Right kidney (tissue), 9 donors: ENCODE measurements at places on chromosomes 1 and 21.

DNA sequence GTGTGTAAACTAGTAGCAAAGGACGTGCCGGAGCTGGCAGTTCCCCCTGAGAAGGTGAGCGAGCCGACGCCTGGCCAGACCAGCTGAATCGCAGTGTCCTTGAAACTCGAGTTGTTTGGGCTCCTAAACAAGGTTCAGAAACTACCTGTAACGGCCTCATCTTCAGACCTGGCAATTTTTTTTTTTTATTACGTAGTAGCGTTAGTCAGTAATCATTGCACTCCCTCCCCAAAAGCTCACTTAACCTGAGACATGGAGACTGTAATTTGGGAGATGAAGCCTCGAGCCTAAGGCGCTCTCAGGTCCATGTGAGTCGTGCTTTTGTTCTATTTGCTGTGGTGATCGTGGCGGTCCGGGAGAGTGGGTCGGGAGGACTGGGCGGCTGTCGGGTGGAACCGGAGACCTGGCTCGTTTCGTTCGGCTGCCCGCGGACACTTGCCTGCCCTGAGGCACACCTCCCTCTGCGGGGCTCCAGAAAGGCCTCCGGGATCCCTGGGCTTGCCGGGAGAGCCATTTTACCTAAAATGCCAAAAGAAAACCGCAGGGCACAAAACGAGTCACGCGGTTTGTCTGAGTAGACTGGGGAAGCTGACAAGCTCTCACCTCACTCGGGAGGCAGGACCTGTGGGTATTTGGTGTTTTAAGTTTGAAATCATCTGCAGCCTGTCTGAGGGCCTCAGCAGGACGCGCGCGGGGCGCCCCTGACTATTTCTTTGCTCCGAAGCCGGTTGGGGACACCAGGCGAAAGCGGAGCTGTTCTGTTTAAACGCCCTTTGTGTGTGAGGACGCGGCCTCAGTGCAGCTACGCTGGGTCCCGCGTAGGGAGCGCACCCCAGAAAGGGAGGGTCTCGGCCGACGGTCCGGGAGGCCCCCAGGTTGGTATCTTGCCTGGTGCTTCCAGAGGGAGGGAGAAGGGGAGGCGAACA, 722 bp downstream of the LHX8 start:
- peak; percentile 79 for DNase-seq

DNA sequence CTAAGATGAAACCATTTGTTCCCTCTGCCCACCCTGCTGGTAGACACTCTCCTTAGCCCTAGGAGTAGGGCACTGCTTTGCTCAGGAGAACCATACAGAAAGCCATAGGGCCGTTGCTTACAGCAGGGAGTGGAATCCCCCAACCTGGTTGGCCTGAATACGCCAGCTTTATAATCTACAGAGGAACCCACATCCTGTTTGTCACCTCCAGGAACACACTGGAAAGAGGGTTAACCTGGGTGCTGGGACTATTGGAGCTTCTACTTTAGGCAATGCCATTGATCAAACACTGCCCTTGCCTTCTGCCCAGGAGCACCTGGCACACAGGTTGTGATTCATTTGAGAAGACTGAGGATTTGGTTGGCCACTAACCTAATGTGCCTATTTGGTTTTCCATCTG, 124.8 kb downstream of the TNR start:
- DNase-seq, result no peak

- no peak for DNase-seq
Observed at GRCh38 chr1:18217398-18218043, 109.9 kb downstream of the IGSF21 start.

- DNase-seq, result no peak
Observed at GRCh38 chr1:91727763-91728162, 158.2 kb downstream of the TGFBR3 start.

GRCh38 chr21:17467392-17467791, 45.5 kb upstream of the CXADR start:
- peak; percentile 36 for DNase-seq

DNA sequence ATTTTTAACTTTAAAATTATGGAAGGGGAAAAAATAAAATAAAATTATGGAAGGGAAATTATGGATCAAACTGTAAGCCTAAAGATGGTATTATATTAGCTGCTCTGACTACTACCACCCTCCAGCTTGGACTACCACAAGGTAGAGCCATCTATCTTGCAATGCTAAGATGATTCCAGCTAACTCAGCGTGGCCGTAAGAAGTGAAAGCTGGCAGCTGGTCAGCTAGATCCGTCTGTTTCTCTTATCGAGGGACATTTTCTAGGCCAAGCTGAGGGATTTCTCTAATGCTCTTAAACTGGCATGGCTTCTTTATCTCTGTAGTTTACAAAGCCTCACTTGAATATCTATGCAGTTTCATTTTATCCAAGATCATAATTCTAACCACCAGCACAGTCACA, 31.5 kb downstream of the LYST start:
- no peak for DNase-seq

- no peak for DNase-seq
Observed at GRCh38 chr1:162982364-162982763, 86.8 kb upstream of the RGS4 start.

DNA sequence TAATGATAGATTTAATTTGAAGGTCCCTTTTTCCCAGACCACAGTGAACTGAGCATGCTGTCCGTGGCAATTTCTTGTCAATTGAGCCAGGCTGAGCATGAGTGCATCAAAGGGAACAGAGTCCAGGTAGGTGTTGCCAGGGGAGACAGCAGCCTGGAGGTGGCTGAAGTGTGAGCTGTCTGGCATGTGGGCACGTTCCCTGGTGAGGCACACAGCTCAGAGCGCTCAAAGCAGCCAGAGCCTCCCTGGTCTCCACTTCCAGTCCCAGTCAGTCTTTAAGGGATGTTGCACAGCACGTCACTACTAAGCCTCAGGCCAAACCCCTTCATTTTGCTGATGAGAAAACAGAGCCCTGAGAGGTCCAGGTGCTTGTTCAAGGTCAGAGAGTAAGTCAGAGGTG, 251.4 kb downstream of the MATN1 start:
- DNase-seq, result no peak

GRCh38 chr1:227778401-227778947, 37.0 kb upstream of the PRSS38 start:
- DNase-seq, result no peak

DNA sequence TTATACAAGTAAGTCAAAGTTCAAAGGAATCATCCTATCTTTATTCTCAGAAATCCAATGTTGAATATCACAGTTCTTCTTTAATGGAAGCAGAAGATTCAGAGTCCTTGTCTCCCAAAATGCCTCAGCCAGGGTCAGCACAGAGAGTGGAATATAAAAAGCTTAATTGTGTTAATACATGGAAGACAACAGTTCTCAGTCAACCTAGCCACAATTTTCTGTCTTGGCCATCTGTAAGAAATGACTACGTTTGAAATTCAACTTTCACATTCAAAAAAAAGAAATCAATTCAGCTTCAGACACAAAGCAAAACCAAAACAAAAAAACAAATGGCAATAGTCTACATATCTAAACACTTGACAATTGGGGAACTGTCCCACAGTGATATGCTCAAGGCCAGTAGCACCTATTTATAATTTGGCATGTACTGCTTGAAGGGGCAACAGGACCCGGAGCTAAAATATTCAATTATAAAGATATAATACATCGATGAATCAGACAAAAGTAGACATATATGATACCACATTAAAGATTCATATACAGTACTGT, 27.3 kb upstream of the GLIS1 start:
- DNase-seq, result no peak

DNA sequence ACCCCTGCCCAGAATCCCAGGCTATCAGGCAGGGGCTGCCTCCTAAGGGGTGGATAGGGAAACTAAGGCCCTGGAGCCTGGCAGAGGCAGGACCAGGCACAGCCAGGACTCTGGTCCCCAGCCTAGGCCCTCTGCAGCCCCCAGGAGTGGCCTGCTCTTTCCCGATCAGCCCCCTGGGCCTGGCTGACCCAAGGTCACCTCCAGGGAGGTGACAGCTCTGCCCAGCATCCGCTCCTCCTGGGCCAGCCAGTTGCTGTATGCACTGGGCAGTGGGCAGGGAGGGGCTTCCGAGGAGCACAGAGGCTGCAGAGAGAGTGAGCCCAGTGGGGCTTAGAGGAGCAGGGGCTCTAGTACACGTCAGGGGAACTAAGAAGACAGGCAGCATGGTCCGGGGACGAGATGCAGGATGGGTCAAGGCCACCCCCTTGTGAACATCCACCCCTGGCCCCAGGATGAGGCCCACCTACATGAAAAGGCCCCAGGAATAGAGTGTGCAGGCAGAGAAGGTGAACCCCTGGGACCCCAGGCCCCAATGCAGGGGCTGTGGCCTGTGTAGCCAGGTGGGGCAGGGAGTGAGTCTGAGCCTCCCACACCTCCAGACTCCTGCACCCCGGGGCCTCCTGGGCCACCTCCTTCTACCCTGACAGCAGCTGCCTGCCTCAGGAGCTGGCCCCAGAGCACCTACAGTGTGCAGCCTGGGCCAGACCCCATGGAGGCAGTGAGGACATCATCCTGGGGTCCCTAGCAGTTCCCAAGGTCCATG, 32.8 kb downstream of the WNT9A start:
- no peak for DNase-seq

GRCh38 chr1:89821322-89822108, 683 bp downstream of the LRRC8D start:
- peak; percentile 92 for DNase-seq

- DNase-seq, result no peak
Observed at GRCh38 chr1:53373246-53373645, 45.4 kb upstream of the LRP8 start.
